ENCODE measurements at places on chromosomes 12 and 14. TPM values are rescaled to one million over a fixed set of nuclear protein-coding genes. Genes with fewer than 3 reads are reported as not detected.

DNA sequence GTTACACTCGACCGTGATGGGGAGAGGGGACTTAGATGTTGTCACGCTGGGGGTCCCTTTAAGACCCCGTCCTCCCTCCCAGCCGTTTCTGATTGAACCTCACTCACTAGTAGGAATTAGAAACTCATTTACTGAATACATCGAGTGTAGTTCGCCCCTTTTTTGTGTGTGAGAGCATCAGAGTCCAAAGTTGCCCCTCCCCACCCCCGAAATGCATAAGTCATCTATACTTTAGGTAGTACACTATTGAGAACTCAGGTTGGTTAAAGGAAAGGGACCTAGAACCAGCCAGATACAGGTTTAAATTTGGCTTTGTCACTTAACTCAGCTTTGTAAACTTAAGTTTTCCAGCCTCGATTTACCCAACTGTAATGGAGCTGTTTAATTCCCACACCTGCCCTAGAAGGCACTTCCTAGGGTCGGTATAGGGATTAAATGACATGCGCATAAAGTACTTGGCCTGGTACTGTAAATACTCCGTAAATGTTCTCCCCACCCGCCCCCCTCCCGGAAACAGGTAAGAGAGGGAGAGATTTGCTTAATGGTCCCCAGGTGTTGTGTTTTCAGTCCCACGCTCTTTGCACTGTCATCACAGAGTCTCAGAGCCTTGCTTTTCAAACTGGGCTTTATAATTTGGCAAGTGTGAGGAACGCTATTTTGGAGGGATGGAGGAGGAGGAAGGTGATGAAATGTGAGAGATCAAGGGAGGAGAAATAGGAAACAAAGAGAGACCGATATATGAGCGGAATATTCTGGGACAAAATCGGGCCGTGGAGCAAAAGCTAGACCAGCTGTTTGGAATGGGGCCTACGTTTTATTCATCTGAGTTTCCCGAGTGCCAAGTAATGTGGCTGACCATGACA lies 897 bp downstream of the SUDS3 start:
- DNase-seq: no peak

GRCh38 chr12:753611-754472 lies 1.5 kb downstream of the WNK1 start:
- DNase-seq: peak; percentile 24

DNA sequence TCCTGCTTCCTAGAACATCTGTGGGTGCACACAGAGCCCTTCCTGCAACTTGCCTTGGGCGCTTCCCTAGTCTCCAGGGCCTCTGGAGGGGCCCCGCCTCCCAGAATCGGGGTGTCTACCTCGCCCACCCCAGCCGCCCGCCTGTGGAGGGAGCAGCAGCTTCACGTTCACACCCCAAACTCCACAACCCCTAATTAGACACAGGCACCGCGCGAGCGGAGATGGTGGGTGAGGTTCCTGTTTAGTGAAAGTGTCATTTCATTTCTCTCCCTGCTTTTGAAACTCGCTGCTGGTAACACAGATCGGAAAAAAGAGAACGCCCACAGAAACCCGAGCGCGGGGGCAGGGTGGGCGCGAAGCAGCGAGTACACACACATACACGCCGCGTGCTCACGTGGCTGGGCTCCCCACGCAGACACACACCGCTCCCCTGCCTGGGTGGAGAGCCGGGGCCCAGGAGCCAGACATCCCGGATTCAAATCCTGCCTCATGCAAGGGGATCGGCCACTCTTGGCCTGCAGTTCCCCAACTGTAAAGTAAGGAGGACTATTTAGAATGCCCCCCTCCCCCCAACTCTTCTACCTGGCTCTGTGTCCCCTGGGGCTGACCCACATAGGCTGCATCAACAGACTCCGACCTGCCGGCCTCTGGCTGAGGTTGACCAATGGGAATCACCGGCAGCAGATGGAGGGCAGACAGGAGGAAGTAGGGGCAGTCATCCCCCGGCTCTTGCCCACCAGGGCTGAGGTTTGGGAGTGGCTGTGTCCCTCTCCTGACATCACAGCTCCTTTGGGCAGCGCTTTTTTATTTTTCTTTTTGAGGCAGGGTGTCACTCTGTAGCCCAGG lies 79.2 kb upstream of the NCOR2 start:
- no peak for DNase-seq

- DNase-seq: no peak
Measured at GRCh38 chr12:67942724-67943123, 46.5 kb upstream of the IFNG-AS1 start.

DNA sequence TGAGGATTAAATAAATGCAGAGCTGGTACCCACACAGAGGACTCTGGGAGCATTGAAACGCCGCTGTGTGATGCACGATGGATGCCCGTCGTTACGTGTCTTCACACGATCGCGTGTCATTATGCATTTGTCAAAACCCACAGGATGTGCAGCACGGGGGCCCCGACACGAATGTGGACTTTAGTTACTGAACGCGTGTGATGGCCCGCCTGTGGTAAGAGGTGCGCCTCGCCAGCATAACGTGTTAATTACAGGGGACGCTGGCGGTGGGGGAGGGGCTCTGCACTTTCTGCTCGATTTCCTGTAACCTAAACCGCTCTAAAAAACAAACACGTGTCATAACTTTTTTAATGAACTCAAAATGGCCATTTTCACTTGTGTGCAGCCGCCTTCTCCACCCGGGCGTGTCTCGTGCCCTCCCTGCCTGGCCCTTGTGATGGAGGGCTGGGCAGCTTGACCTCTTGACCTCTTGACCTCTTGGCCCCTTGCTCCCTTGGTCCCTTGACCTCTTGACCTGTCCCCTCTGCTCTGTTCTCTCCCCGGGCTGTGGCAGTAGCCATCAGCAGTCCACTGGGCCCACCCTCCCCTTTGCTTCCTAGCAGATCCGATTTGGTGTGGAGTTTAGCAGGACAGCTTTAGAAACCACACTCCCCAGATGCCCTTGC lies 33.7 kb upstream of the GALNT9 start:
- no peak for DNase-seq

DNA sequence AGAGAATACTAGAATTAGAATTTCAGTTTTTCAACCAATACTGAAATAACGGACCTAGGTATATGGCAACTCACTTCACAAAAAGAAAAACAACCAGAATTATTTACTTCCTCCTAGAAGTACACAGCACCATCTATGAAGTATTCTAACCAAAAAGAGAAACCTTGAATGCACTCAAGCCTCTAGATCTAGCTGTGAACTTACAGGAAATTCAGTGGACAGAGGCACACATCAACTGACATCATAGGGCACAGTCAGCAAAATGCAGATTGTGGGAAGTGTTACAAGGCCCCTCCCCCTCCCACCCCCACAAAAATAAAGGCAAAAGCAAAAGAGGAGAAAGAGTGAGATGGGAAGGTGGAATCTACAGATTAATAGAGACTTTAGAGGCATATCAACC lies 102.4 kb downstream of the TMTC1 start:
- DNase-seq: no peak

DNA sequence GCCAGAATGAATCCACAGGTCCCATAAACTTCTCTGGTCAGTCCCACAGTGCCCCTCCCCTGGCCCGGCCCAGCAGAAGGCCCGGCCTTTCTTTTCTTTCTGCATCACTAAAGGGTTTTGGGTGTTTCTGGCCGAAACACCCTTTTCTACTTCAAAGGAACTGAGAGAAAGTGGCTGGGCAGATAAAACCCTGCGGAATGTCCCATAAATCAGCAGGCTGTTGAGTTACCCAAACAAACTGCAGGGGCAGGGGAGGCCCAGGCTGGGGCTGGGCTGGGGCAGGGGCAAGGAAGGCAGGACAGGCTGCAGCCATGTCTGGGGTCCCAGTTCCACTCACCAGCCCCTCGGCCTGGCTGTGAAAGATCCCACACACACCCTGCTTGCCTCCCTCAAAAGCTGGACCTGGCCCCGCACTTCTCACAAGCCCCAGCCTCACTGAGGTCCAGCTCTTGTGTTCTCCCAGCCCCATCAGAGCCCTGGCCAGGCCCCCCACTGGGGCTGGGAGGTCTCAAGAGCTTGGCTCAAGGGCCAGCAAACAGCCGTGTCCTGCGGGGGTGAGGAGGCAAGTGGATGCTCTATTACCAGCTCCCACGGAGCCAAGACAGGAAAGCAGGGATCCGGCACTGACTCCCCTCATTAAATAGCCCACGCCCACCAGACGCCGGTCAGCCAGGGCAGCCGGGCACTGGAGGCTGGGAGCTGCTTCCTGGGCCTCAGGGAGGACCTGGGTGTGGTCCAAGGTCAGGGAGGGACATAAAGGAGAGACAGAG lies 41.9 kb downstream of the CCNK start:
- no peak for DNase-seq

DNA sequence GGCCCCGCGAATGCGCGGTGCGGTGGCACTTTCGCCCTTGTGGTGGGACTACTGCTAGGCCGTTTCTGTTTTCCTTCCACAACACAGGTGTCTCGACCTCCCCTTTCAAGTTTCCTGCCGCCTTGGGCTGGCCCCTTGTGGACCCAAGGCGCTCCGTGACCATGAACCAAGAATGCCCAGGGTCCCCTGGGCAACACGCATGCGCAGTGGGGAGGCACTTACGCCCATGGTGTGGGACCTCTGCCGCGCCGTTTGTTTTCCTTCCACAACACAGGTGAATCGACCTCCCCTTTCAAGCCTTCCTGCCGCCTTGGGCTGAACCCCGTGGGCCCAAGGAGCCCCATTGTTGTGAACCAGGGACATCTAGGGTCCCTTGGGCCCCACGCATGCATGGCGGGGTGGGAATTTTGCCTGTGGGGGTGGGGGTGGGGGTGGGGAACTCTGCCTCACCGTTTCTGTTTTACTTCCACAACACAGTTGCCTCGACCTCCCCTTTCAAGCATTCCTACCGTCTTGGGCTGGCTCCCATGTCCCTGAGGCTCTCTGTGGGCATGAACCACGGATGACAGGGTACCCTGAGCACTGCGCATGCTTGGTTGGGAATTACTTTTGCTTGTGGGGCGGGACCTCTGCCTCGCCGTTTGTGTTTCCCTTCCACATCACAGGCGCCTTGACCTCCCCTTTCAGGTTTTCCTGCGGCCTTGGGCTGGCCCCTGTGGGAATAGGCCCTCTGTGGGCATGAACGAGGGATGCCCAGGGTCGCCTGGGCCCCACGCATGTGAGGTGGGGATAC lies 355.1 kb downstream of the ALG10 start:
- no peak for DNase-seq

DNA sequence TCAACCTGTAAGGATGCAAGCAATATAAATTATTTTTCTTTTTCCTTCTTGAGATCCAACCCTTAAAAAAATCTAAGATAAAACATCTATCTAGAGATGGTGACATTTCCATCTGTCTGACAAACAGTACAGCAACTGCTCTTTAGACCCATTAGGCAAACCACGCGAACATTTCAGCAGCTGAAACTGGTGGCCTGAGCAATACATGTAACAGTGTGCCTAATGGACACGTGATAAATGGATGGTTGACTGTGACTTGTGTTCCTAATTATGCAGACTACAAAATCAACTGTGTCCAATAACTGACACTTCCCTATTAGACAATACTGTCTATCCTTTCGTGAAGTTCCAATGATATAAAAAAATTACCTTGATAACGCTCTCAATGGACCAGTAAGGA lies 18.9 kb downstream of the E2F7 start:
- no peak for DNase-seq

GRCh38 chr14:65073605-65074201 lies 28.6 kb downstream of the MAX start:
- DNase-seq: no peak

NELL2 gene
- not detected for polyA plus RNA-seq

HCAR2 gene
- polyA plus RNA-seq: not detected

GALNT16 gene
- polyA plus RNA-seq: 64.5 TPM

PALS1 gene
- 17.8 TPM for polyA plus RNA-seq

SH2B3 gene
- polyA plus RNA-seq: 15.2 TPM

CMA1 gene
- polyA plus RNA-seq: 0.36 TPM
